Anterior cingulate cortex (tissue), 58 donors: ENCODE measurements at places on chromosomes 2 and 18.

- no peak for DNase-seq
Observed at GRCh38 chr2:54613794-54614257, 109.6 kb upstream of the EML6 start.

DNA sequence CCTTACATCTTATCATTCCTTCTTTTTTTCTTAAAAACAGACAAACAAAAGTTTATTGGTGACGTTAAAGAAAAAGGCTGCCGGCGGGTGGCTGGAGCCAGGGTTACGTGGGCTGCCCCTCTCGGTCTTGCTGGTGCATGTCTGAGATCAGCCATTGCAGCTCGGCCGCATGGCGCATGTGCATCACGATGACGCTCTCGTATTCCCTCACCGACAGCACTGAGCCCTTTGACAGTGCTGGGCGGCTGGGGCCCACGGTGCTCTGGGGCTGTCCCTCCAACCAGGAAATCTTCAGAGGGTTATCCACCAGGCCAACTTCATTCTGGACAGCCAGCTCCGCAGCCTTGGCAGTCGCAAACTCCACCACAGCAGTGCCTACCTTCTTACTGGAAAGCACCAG is 1081.8 kb upstream of the TMEFF2 start:
- DNase-seq: no peak

DNA sequence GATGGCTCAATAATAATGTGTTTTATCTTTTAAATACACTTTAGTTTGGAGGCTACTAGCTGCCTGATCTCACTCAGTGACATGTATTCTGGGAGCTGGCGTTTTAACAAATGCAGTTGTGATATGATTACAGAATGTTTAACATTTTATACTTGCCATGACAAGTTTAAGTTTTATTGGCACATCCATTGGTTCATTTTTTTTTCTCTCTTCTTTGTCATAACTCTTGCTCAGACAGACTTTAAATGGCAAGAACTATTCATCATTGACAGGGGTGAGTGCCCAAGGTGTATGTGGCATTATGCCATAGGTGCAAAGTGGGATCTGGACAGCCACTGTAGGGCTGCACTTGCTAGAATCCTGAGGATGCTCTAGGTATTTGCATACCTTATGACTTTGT is 72.1 kb upstream of the MYL1 start:
- no peak for DNase-seq

GRCh38 chr2:221571551-221572218 is 419 bp downstream of the EPHA4 start:
- no peak for DNase-seq

DNA sequence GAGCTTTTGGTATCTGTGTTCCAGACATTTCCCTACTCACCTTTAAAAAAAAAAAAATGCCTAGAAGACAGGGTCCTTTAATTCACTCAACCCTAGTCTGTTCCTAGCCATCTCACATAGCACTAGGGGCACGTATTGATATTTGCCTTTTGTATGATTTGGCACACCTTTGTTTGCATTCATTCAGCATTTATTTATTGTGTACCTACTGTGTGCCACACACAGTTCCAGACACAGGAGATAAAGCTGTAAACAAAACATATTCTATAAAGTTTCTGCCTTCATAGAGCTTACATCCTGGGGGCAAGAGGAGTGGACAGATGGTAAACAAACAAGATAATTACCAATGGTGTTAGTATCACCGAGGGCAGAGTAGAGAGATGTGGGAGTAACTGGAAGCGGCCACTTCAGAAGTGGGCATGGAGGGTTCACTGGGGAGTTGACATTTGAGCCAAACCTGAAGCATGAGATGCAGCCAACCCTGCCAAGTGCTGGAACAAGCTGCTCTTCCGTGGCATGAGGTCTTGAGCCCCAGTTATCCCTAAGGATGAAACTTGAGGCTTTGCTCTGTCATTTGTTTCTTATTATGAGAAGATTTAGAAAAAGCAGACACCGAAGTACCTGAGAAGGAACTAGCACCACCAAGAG is 18.2 kb downstream of the MAPRE2 start:
- no peak for DNase-seq

GRCh38 chr2:212477571-212477970 is 61.0 kb downstream of the ERBB4 start:
- no peak for DNase-seq
